ENCODE measurements at places on chromosomes 11 and 22.

- no peak for DNase-seq
These were observed 24.7 kb downstream of the CEP295 start for GRCh38 chr11:93686226-93686625.

DNA sequence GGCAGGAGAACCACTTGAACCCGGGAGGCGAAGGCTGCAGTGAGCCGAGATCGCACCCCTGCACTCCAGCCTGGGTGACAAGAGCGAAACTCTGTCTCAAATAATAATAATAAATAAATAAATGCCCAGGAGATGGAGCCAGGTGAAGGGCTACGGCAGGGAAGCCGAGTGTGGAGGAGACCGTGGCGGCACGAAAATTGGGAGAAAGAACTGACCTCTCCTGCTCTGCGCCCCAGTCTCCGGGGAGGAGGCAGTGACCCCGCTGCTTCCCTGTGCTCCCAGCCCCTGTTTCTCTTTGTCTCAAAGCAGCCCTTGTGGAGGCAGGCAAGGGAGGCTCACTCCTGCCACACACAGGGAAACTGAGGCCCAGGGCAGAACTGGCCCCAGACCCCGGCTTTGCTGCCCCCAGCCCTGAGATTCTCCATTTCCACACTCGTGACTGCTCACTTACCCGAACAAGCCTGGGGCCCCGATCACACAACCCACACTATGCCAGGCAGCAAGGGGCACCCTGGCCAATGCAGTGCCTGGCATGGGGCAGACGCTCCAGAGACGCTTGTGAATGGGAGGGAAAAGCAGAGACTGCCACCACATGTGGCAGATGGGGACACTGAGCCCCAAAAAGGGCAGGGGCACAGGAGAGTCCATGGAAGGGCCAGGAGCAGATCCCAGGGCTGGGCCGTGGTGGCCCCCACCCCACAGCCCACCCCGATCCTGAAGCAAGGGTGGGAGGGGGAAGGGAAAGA, 80.4 kb upstream of the PRR5 start:
- DNase-seq, result no peak

- DNase-seq, result no peak
These were observed 9.2 kb downstream of the SCUBE1 start for GRCh38 chr22:43333978-43334377.

DNA sequence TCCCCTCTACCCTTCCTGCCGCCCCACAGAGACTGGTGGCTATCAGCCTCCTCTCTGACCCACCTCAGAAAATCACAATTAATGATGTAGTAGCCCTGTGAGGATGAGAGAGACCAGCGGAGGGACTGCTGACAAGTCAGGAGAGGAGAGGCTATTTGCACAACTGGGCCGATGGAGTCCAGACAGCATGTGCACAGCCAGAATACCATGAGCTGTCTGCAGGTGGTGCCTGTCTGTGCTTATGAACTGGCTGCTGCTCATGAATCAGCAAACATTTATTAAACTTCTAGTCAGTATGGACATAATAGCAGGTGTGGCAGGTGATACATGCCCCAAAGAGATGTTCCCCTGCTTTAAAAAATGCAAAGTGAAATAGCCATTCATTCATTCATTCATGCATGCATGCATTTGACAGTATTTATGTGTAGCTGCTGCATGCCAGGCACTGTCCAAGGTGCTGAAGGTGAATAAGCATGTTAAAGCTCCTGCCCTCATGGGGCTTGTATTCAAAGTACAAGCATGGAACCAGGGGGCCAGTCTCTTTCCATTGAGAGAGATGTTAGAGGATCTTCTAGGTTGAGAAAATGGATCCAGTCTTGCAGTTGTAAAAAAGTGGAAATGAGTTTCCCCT, 141.3 kb downstream of the GRIK4 start:
- DNase-seq, result no peak

DNA sequence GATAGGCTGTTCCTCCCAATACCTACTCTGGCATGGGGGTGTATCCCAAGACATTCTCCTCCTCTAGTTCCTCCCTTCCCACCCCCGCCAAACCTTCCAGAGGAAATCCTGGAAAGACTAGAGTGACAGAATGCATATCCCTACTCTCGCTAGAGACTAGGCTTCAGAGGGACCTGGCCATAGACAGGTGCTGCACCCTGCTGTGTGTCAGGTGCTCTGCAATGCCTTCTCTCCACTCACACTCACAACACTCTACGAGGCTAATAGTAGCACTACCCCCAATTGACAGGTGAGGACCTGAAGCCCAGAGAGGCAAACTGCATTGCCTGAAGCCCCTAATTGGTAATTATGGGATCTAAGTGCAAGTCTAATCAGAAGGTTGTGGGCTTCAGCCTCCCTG, 46.2 kb upstream of the LMO1 start:
- no peak for DNase-seq

DNA sequence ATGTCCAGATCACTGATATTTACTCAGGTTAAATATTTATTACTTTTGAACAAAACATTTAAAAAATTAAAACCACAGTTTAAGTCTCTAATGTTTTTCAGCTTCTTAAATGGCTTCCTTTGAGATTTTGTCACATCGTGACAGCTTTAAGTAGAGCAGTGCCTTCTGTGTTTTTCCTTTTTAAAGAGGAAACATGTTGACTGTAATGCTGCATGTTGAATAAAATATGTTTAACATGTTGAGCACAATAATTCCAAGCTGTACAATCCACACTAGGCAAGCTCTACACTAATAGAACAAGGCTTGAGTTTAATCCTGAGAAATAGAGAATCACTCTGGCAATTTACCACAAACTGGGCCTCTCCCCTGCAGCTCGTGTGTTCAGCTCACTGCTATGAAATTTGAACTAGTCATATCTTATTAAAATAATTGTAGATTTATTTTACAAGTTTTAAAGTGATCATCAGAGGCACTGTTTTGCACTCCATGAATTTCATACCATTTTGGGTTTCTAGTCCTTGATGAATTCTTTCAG, 368.3 kb downstream of the SOX6 start:
- no peak for DNase-seq

DNA sequence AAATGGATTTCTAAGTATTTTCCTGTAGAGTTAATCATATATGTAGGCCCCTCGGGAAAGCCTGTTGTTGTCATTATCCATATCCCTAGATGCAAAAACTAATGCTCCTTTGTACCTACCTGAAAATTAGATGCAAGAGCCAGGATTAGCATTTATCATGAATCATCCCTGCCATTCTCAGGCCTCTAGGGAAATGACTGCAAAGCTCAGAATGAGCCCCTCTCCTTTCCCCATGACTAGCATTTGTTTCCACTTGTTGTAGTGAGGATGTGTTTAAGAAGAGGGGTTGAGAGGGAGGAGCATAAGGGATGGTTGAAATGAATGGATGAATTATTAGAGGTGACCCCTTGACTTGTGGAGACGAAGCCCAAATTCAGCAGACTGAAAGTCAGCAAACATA, 537.9 kb downstream of the NTM start:
- no peak for DNase-seq
